ENCODE measurements at places on chromosomes 5 and 9.

DNA sequence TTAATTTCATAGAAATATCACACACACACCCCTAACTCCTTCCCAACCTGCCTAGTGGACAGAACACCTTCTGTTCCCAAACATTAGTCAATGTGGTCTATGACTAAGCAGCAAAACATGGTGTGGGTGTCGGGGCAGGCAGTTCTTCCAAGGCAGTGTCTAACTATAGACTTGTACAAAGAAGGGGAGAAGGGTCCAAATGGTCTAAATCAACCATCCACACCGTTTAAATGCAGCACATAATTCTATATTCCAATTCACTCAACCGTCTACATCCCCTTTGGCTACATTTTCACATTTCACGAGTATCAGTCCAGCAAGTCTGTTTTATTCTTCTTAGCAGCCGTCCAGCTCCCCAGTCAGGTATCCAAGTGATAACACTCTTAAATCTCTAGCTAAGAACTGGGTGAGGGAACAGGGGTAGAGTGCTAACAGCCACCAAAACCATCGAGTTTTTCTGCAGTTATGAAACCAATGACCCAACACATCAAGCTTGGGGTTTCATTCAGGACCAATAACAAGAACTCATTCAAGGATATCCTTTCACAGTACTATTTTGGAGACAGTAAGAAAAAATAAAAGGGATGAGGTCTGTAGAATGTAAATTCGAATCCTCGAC, 3.3 kb downstream of the ZNF608 start:
- DNase-seq = no peak

GRCh38 chr9:89982016-89982415, 377.2 kb downstream of the GADD45G start:
- no peak for DNase-seq

DNA sequence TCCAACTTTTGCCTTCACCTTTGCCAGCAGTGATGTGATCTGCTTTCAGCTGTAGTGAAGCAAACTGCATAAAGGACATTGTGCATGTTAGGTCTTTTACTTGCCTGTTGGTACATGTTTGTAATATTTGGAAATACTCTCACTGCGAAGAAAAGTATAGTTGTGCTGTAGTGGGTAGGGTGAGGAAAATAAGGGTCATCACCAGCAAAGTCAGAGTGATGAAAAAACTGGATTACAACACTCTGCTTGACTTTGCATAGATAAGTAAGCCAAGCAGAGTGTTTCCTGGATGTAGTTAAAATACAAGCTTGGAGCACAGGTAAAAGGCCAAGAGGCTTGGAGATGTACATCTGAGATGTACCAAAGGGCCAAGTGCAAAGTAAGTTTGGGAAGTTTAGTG, 16.7 kb downstream of the TGFBR1 start:
- DNase-seq = no peak

GRCh38 chr5:139796061-139796806, 626 bp downstream of the PSD2 start:
- DNase-seq = no peak

DNA sequence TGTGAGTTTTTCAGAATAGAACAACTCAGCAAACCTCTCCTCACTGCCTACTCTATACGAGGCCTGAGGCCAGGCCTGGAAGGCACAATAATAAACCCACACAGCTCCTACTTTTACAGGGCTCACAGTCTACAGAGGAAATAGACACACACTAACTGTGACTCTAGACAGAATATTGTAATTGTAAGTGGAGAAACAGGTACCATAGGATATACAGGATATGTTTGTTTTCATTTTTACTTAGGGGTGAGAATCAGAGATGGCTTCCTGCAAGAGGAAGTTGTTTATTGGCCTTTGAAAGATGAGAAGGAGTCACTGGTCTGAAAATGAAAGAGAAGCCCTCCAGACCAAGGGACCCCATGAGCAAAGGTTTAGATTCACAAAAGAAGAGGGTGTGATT, 35.8 kb upstream of the TGFBR1 start:
- no peak for DNase-seq

DNA sequence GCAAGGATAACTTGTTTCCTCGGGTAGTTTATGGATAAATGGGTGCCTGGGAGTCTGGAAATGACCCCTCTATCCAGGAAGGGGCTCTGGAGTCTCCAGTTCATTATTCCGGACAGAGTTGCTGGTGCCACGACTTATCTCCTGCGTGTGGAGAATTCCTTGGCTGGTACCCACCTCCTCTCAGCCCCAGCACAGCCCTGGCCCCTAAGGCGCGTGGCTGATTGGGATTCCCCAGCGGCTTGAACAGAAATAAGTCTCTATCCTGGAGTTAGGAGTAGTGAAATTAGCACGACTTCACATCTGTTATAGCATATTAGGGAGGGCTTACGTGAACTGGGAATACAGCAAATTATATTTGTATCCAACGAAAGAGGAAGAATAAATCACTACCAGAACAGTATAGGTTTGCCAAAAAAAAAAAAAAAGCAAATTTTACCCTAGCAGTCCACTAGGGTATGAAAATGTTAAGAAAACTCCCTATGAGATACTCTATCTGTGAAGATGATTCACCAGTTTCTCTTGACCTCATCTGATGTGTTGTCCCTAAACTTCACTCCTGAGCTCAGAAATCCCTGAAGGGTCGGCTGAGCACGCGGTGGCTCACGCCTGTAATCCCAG, 172.5 kb upstream of the OTULINL start:
- DNase-seq = no peak

DNA sequence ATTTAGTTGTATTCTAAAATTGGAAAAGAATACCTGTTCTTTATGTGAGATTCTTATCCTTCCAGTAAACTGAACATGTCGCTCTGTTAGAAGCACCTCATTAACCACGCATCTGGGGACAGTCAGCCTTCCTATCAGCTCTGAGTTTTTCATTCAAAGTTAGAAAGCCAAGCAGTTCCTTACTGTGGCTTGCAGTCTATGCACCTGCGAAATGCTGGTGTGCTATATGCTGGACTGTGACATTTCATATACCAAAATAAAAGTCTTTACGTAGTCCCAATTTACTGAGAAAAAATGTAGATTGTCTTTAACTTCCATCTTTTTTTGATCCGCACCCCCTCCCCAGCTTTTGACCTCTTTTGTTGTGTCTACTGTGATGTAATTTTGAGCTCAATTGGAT, 4.3 kb downstream of the ANP32B start:
- no peak for DNase-seq

DNA sequence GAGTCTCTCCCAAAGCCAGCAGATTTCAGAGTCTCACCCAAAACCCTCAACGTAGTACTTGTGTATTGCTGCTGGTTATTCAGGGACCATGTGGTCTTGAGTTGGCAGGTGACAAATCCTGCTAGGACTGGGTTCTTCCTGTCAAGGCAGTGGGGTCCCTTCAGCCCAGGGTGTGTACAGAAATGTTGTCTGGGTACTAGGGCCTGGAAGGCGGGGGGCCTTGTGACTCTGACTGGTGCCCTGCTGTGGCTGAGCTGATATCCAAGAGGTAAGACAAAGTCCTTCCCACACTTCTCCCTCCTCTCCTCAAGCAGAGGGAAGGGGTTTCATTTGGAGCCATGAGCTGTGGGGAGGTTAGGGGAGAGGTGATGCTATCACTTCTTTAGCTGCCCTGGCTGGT, 58.8 kb downstream of the GABRA6 start:
- no peak for DNase-seq

DNA sequence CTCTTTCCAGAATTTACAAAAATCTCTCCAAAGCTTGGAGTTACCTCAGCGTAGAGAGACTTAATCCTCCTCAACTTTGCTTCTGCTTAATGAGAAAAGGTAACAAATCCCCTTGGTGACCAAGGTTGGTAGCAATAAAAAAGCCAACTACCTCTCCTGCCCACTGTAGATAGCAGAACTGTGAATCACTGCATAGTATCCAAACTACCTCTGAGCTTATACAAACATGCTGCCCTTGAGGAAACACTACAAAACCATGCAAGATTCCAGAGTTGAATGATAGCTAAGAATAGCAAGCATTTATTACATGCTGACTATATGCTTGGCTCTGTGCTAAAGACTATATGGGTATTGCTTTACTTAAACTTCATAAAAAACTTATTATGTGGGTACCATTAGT, 2.8 kb upstream of the ADAMTS12 start:
- no peak for DNase-seq

DNA sequence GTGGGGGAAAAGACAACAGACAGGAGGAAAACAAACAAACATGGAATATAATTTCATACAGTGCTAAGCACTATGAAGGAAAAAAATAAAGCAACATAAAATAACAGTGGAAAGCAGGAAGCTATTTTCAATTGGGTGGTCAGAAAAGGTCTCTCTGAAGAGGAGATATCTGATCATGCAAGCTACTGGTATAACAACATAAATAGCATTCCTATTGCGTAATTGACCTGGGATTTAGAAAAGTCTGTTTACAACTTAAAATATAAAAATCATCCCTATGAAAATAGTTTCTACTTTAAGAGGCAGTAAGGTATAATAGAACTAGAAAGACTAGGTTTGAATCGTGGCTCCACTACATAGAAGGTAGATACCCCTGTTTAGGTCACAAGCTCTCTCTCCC, 61.4 kb downstream of the FBXW11 start:
- DNase-seq = no peak

GRCh38 chr5:115463983-115464382, 80.6 kb downstream of the FEM1C start:
- DNase-seq = no peak

DNA sequence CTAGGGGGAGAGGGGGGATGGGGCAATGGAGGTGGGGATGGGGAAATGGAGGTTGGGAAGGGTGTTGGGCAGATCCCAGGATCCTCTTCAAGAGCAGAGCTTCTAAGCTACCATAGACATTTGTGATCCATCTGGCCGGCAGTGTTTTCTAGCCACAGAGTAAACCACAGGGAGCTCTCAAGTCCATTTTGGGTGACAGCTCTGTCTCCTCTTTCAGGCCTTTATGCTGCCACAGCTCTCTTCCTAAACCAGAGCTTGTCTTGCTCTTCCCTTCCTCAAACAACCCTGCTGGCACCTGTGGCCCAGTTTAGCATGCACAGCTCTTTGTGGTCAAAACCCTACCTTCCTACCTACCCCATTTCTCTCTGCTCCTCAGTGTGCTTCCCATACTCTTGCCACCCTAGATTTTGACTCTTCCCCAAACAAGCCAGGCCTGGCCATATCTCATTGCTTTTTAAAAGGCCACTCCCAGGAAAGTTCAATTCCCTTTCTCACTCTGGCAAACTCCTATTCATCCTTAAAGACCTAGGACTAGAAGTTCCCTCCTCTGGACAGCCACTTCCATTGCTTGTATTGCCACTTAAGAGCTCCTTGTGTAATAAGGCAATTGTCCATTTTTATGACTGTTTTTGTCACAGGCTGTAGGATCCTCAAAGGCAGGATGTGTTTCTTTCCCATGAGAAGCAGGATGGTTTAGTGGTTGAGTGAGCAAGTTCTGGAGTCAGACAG, 84.3 kb upstream of the PANK3 start:
- DNase-seq = no peak

- no peak for DNase-seq
Measured at GRCh38 chr9:34366365-34366764, 10.3 kb downstream of the MYORG start.

- DNase-seq = no peak
Measured at GRCh38 chr5:168976311-168976970, 324.5 kb downstream of the SLIT3 start.

GRCh38 chr5:151254556-151254955, 1.6 kb downstream of the GM2A start:
- DNase-seq = no peak

GRCh38 chr5:73940026-73940425, 314.0 kb downstream of the ARHGEF28 start:
- DNase-seq = no peak

- no peak for DNase-seq
Measured at GRCh38 chr5:12615141-12615820, 711.0 kb upstream of the CTNND2 start.

DNA sequence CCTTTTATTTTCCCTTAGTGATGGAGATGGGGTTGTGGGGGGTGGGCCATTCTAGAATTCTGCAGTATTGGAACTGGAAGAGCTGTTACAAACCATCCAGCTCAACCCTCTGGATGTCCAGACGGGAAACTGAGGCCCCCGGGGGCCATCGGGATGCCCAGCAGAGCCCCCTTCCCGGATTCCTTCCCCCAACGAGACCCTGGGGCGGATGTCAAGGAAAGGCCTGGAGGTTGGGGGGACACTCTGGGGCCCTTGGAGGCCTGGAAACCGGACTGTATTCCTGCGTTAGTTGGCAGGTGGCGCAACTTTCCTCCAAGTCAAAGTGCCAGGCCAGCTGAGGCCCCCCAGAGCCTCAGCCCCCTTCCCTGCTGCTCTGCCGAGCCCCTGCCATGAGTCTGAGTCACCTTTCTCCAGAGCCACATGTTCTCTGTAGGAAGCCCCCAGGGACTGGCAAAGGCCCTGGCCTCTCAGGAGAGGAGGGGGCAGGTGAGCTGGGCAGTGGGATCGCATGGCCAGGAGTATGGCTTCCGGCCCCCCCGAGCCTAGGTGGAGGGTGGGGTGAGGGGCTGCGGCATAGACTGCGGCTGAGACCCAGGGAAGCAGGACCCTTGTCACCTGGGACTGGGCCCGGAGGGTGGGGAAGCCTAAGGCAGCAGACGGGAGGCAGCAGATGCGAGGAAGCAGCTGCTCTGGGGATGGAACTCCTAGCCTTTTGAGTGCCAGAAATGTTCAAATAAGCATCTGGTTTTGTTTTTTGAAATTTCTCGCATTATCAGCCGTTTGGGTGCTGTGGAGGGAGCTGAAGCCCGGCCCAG, 17.8 kb upstream of the FIBCD1 start:
- no peak for DNase-seq

DNA sequence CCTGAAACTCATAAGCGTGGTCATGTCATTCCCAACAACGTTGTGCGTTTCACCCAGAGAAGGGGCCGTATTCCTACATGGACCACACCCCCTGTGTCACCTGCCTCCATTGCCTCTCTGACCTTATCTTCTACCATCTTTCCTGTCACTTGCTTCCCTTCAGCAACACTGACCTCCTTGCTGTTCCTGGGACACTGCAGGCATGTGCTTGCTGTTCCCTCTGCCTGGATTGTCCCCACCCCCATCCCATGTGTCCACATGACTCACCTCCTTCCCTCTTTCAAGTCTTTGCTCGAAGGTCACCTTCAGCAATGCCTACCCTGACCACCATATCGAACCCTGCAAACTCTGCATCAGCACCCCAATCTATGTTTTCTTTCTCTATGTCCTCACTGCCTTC, 133.2 kb upstream of the ZNF618 start:
- DNase-seq = no peak

GRCh38 chr5:97534166-97534565, 351.1 kb upstream of the RIOK2 start:
- DNase-seq = no peak

DNA sequence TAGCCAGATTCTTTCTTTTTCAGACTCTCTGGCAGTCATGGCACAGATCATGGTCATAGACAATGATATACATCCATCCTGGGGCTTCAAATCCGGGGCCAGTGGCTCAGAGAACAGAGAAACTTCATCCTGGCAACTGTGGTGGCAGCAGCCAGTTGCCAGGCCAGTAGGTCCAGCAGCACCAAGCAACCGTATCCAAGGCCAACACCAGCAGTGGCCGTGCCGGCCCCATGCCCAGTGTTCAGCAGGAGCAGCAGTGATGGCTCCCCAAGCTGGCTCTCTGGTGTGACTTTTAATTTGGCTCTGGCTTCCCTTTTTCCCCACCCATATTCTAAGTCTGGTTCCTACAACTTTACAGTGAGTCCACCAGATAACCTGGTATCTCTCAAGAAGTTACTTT, 300.5 kb downstream of the DEPDC1B start:
- no peak for DNase-seq
